ENCODE measurements at places on chromosomes 5 and 9.

- DNase-seq, result peak; percentile 18
These were observed 20.3 kb downstream of the PAIP2 start for GRCh38 chr5:139361835-139362429.

DNA sequence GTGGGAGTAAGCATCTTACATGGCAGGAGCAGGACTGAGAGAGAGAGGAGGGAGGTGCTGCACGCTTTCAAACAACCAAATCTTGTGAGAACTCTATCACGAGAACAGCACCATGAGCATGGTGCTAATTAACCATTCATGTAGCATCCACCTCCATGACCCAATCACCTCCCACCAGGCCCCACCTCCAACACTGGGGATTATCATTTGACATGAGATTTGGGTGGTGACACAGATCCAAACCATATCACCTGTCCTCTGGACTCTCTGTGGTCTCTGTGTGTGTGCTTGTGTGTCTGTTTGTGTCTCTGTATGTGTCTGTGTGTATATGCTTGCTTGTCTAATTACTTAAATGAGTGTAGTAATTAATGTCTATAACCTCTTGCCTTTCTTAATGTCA lies 31.1 kb downstream of the SEC61B start:
- no peak for DNase-seq

DNA sequence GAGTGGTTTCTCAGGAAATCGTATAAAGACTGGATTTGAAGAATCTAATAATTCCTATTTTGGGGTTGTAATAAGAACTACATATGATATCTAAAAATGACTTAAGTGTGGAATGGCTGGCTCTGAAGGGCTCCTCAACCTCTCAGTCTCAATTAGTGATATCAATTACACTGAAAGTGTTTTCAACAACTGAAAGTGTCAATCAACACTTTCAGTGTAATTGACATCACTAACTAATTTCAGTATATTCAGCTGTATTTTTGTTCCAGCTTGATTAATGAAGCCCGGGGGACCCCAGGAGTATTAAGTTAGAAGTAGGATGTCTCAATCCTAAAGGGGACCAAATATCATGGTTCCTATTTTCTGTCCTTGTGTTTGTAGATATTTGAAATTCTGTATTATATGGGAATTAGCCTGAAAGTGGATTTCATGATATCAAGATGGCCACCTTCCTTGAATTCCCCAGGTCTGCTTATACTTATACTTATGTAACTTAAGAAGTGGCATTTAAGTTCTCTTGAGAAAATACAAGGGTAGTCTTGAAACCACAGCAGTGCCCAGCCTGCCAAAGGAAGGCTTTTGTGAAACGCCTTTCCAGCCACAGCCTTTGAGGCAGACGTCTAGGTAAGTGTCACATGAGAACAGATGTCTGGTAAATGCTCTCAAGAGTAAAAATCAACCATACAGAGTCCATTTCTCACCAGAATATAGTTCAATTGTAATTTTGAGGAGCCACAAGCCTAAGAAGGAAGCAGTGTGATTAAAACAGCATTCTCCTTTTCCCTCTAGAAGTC lies 4.6 kb downstream of the BASP1 start:
- peak; percentile 45 for DNase-seq

DNA sequence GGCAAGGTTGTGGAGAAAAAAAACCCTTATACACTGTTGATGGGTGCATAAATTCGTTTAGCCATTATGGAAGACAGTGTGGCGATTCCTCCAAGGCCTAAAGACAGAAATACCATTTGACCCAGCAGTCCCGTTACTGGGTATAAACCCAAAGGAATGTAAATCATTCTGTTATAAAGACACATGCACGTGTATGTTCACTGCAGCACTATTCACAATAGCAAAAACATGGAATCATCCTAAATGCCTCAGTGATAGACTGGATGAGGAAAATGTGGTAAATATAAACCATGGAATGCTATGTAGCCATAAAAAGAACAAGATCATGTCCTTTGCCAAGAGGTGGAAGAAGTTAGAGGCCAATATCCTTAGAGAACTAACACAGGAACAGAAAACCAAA lies 119.9 kb upstream of the PRR16 start:
- DNase-seq, result no peak

DNA sequence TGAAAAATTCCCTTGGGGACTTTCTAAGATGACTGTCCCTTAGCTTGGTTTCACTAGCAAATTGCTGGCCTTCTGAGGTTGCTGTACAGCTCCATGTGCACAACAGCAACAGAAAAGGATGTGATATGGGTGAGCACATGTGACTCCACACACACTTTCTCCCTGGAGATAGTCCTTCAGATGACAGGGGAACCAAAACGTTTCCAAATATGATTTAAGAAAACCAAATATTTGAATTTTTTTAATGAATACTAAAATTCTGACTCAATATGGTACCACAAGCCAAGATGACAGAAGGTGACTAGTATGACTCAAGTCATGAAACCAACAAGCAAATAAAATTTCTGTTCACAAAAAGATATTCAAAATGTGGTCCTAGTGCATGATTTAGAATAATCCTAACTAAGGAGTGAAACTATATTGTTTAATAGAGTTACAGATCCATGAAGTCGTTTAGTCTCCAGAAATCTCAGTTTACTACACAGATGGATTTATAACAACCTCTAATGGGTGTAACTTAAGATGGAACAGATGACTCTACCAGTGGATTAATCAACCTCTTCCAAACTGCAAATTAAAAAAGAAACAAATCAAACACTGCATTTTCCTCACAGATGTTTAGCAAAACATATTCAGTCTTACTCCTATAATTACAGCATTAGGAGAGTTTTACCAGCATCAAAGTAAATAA lies 144.8 kb upstream of the PIK3R1 start:
- DNase-seq, result peak; percentile 61

GRCh38 chr5:85823462-85824426 lies 794.0 kb upstream of the COX7C start:
- no peak for DNase-seq

DNA sequence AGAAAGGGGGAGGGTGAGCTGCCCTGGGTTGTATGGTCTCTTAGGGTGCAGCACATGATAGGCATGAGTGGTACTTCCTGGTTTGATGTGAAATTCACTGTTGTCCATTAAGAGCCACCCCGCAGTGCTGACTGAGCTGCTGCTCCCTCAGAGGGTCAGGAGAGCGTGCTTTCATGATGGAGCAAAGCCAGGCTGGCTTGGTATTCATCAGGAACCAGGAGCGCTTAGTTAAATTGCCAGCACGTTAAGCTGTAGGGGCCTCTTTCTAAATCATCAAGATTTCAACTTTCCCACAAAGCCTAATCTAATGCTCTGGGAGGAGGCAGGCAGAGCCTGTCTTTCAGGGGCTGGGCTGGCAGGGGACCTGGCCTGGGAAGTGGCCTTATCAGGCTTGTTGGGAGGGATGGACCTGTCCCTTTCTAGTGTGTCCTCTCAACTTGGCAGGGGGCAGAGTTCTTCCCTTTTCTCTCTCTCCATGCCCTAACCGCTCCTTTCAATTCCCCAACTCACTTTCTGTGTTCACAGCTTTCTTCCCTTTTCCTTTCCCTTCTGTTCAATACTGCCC lies 7.9 kb downstream of the CYSTM1 start:
- peak; percentile 84 for DNase-seq

GRCh38 chr5:173138707-173139106 lies 5.6 kb upstream of the BNIP1 start:
- no peak for DNase-seq

- no peak for DNase-seq
These were observed 53.2 kb downstream of the USP20 start for GRCh38 chr9:129888293-129889121.

DNA sequence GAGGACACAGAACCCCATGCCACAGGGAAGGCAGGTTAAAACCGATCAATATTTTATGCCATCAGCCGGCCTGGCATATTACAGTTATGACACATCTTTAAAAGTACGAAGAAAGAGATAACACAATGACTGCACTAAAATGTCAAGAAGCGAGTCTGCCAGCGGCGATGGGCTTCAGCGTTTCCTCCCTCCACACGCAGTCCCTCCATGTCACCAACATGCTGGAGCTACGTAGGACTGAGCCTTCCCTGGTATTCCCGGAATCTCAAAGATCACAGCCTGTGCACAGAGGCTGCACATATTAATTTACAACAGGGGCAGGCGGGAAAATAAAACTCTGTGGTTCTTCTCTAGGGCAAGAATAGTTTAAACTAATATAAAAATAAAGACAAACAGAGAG lies 257.7 kb downstream of the IRX1 start:
- no peak for DNase-seq

GRCh38 chr5:29089591-29090130 lies 2051.3 kb upstream of the CDH9 start:
- no peak for DNase-seq

DNA sequence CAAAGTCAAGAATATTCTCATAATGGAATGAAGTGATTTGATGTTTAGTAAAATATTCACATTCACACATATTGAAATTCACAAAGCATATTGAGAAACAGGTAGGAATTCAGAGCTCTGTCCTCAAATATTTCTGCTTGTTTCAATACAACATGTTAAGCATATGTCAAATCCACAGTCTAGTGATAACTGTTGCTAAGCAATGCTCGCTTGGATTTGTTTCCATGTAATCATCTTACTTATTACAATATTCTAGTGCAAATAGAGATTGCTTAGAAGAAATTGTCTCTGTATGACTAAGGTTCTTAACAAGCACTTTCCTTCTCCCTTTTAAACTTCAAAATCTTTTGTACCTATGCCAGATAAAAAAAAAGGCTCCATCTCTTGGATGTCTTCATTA lies 995.7 kb downstream of the CDH18 start:
- DNase-seq, result no peak

DNA sequence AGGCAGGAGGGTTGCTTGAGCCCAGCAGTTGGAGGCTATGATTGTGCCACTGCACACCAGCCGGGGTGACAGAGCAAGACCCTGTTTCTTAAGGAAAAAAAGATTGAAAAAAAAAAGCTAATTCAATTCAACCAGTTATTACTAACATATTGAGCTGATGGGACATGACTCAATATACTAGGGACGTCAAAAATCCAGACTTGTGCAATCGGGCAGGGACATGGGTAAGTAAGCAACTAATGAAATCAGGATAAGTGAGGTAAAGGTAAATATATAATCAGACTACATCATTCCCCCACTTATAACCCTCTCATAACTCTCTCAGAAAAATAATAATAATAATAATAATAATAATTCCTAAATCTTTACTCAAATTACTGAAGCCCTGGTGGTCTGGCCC lies 975 bp upstream of the HAVCR1 start:
- DNase-seq, result peak; percentile 60

DNA sequence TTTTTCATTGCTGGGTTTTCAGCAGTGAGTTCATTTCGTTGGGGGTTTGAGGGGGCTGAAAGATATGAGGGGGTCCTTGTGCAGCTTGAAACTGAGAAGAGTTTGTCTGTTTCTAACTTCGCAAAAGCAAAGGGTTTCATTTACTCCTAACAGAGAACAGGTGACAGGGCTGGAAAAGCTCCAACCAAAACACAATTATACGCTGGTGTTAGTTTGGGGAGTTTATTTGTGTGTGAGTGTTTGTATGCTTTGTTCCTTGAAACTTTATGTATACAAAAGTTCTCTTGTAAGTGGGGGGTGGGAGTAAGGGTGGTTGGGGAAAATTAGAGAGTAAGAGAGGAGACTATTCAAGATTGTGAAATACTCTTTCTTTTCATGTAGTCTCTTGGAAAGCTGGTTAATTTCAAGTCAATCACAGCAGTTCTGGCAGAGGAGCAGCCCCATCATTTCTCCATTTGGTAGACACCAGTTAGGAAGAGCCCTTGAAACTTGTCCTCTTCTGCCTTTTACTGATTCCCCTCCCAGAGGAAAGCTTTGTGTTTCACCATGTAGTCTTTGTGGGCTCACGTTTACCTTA lies 881 bp downstream of the TNFAIP8 start:
- DNase-seq, result peak; percentile 58

- peak; percentile 84 for DNase-seq
These were observed 236.1 kb downstream of the ADAMTSL1 start for GRCh38 chr9:18710065-18710464.

DNA sequence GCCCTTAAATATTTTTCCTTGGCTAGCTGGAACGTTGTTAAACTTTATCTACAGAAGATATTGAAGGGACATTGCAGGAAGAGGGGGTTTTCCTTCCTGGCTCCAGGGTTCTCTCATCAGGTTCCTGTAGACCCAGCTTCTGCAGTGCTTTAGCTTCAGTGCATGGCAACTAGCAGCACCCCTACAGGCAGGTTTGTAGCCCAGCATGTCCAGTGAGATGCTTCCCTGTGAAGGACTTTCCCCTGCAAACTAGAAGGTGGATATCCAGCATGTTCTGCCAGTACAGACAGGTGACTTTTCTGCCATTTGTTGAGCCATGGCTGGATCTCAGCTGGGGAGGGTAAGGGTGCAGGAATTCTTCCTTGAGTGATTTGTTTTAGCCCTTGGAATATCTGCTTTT lies 10.4 kb downstream of the CCL28 start:
- peak; percentile 35 for DNase-seq

DNA sequence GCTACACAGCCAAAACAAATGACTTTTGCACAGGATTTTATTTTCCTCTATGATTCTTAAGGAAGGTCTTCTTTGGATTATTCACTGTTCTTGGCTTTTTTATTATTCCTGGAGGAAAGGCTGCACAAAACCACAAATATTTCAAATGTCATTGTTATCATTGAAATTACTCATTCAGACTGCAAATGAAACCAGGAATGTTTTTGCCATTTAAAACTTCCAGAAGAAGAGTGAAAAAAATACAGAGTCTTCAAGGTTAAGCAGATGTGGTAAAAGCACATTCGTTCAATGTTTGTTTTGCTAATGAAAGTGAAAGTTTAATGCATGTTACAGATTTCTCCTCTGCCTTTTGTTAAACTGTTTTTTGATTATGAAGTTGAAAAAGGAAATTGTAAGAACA lies 238.2 kb downstream of the TLE4 start:
- peak; percentile 71 for DNase-seq

GRCh38 chr5:10724781-10725507 lies 36.1 kb downstream of the DAP start:
- peak; percentile 88 for DNase-seq

GRCh38 chr5:38677636-38678035 lies 121.2 kb upstream of the LIFR start:
- no peak for DNase-seq

DNA sequence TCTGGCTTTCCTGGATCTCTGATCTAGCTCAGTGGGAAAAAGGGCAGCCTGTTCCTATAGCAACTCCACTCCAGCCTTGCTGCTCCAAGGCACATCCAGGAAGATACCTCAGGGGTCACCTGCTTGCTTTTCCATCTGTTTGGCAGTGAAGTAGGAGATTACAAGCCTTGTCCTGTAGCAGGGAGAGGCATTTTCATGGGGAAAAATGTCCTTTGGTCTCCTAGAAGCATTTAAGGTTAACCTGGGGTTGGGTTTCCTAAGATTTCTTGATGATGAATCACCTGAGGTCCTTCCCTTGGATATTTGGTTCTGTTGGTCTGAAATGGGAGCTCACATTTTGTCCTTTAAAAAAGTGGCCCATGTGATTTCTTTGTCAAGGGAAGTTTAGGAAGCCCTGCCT lies 1.5 kb upstream of the TMEM174 start:
- DNase-seq, result no peak

DNA sequence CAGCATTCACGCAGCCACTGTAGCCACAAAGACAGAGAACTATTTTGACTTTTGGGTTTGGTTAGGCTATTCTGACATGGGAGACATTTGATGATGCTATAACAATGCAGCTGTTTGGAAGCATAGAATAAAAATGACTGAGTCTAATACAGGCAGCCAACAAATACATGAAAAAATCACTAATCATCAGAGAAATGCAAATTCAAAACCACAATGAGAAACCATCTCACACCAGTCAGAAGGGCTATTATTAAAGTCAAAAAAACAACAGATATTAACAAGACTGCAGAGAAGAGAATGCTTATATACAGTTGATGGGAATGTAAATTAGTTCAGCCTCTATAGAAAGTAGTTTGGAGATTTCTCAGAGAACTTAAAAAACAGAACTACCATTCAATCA lies 107.1 kb upstream of the POC5 start:
- no peak for DNase-seq

- DNase-seq, result peak; percentile 61
These were observed 153.1 kb upstream of the ELL2 start for GRCh38 chr5:96114736-96115135.
